IMR-90 (cell line): ENCODE measurements at places on chromosomes 4 and X. TPM values are rescaled to one million over a fixed set of nuclear protein-coding genes. Genes with fewer than 3 reads are reported as not detected.

GPR173 gene
- total RNA-seq: 0.90 and 1.1 TPM in 2 replicates

ARSD gene
- 6.3 and 7.2 TPM in 2 replicates for total RNA-seq

MAGEB10 gene
- total RNA-seq: not detected in 2 replicates

TRMT2B gene
- total RNA-seq: 10.8 and 13.4 TPM in 2 replicates

RBM46 gene
- total RNA-seq: not detected in 2 replicates

GRCh38 chr4:185506422-185506821 is 28.9 kb downstream of the PDLIM3 start:
- no peak for DNase-seq
- no peak overlapping the region for H3K4me3 ChIP-seq
- H3K27ac ChIP-seq: no peak overlapping the region
- H3K36me3 ChIP-seq: no peaks in the 10 kb centered on the region
- H3K27me3 ChIP-seq: no peaks in the 10 kb centered on the region
- peaks cover 3% of the 10 kb centered on the region; the same call in 1 of the 2 replicates for H3K4me1 ChIP-seq

DNA sequence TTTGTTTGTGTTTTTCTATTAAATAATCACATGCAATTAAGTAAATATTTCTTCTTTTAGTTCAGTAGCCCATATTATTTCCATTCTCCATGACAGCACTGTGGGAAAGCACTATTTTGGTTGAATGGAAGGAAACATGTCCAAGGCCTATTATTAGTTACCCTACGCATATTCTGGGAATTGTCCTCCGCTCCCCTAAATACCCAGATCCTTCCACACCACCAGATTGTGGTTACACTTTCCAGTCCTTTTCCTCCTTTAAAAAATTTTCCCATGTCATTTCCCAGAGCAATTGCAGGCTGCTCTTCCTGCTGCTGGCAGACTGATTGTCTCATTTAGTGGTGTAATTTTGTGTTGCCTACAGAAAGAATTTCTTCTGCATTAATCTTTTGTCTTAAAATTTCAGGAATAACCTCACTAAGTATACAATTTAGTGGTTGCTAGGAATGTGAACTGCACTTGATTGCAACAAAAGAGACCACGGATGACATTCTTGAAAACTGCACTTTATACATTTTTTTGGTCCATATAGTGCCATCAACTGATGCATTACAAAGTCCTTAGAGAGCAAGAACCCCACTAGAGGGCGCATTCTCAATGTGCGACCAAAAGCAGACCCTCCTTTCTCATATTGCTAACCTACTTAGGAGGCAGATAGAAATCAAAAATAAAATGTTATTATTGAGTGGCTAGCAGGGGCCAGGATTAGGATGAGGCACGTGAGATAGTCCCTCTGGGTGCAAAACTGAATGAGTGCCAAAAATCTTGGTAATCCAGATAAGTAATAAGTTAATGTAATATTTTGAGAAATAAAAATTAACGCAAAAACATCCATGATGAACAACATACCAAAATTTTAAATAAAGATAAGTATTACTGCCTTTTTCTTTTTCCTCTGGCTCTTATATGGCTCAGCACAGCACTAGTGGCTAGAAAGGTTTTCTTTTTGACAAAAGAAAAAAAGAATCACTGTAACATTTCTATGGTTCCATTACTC is 98.8 kb upstream of the IQCM start:
- no peaks in the 10 kb centered on the region for H3K36me3 ChIP-seq
- H3K27me3 ChIP-seq: no peaks in the 10 kb centered on the region
- no peaks in the 10 kb centered on the region for H3K4me1 ChIP-seq
- DNase-seq: peak; percentile 68

GRCh38 chrX:41333003-41333743 is 789 bp upstream of the DDX3X start:
- peak overlapping the region; percentile 94 for H3K27ac ChIP-seq
- no peaks in the 10 kb centered on the region for H3K27me3 ChIP-seq
- DNase-seq: peak; percentile 84
- H3K4me3 ChIP-seq: peak overlapping the region; percentile 68
- H3K36me3 ChIP-seq: no peaks in the 10 kb centered on the region

- no peak overlapping the region for H3K27ac ChIP-seq
- H3K4me1 ChIP-seq: no peaks in the 10 kb centered on the region
- H3K36me3 ChIP-seq: no peaks in the 10 kb centered on the region
- no peaks in the 10 kb centered on the region for H3K27me3 ChIP-seq
These were observed 656.0 kb upstream of the HS3ST1 start for GRCh38 chr4:12084690-12085089.

- no peak overlapping the region for H3K27ac ChIP-seq
- no peaks in the 10 kb centered on the region for H3K36me3 ChIP-seq
- H3K27me3 ChIP-seq: no peaks in the 10 kb centered on the region
- no peak overlapping the region for H3K4me3 ChIP-seq
These were observed 369.5 kb upstream of the SMIM31 start for GRCh38 chr4:164384416-164384815.

GRCh38 chrX:139224953-139225665 is 305.4 kb upstream of the F9 start:
- H3K36me3 ChIP-seq: no peaks in the 10 kb centered on the region
- H3K4me1 ChIP-seq: no peaks in the 10 kb centered on the region
- no peaks in the 10 kb centered on the region for H3K27me3 ChIP-seq
- H3K4me3 ChIP-seq: no peak overlapping the region
- no peak overlapping the region for H3K27ac ChIP-seq
- no peak for DNase-seq

- peaks cover 15% of the 10 kb centered on the region for H3K27me3 ChIP-seq
- H3K36me3 ChIP-seq: no peaks in the 10 kb centered on the region
- no peak overlapping the region for H3K27ac ChIP-seq
- H3K4me3 ChIP-seq: no peak overlapping the region
- H3K4me1 ChIP-seq: peaks cover 11% of the 10 kb centered on the region; the same call in 1 of the 2 replicates
- peak; percentile 24 for DNase-seq
These were observed 165.9 kb downstream of the PJA1 start for GRCh38 chrX:68999356-68999755.

DNA sequence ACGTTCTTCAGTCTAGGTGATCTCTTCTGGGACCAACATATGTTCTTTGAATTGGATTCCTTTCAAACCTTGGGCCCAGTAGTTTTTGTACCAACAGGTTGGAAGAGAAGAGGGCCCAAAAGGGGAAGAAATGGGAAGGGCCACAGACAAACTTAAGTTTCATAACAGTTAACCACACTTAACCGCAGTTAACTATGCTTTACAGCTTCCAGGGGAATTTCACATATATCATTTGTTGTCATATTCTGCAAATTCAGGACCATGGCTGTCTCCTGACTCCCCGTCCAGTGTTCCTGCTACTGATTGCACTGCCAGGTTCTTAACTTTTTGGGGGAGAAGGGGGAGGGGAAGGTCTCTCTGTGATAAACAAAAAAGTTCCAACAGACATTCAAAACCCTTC is 34.6 kb downstream of the RTL5 start:
- DNase-seq: no peak
- H3K4me3 ChIP-seq: no peak overlapping the region
- H3K27ac ChIP-seq: no peak overlapping the region
- H3K4me1 ChIP-seq: no peaks in the 10 kb centered on the region
- peaks cover 54% of the 10 kb centered on the region for H3K27me3 ChIP-seq
